Epithelial cell of esophagus (primary cell): ENCODE measurements at places on chromosomes 11 and 22.

DNA sequence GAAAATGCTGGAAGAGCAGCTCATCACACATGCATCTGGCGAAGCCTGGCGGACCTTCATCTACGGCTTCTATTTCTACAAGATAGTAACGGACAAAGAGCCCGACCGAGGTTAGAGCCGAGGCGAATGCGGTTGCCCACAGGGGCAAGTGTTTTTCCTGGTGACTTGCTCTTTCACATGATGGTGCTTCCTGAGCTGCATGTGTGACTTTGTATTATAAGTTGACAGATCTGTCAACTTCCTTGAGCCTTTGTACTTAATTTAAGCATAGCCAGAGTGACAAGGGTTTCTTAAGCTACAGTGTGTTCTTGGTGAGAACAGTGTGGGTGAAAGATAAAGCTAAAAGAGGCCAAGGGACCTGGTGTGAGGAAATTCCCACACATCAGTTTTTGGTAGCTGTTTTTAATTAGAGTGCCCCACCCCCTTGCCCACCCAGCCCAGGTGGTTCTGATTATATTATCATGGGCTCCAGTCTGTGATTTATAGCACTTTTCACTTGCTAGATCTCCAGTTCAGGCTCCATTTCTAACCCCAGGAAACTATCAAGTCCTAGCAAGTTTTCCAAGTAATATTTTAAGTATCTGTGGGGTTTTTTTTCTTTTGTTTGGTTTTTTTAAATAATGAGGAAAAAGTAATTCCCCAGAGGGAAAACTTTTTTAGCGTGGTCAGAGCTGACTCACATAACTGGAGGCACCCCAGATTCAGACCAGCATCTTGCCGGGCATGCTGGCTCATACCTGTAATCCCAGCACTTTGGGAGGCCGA, 68.0 kb upstream of the YWHAH start:
- peak; percentile 72 for DNase-seq

DNA sequence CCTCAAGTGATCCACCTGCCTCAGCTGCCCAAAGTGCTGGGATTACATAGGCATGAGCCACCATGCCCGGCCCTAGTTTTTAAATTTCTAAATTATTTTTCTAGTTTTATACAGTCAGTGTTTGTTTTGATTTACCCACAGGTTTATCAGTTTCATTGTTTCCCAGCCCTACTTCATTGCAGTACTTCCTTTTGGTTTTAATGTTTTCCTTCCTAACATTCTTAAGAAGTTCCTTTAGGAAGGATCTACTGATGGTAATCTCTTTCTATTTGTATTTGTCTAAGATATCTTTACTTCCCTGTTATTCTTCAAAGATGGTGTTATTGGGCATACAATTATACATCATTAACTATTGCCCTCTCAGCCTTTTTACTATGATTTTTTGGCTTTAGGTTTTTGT, 4.9 kb upstream of the EXT2 start:
- DNase-seq = no peak

DNA sequence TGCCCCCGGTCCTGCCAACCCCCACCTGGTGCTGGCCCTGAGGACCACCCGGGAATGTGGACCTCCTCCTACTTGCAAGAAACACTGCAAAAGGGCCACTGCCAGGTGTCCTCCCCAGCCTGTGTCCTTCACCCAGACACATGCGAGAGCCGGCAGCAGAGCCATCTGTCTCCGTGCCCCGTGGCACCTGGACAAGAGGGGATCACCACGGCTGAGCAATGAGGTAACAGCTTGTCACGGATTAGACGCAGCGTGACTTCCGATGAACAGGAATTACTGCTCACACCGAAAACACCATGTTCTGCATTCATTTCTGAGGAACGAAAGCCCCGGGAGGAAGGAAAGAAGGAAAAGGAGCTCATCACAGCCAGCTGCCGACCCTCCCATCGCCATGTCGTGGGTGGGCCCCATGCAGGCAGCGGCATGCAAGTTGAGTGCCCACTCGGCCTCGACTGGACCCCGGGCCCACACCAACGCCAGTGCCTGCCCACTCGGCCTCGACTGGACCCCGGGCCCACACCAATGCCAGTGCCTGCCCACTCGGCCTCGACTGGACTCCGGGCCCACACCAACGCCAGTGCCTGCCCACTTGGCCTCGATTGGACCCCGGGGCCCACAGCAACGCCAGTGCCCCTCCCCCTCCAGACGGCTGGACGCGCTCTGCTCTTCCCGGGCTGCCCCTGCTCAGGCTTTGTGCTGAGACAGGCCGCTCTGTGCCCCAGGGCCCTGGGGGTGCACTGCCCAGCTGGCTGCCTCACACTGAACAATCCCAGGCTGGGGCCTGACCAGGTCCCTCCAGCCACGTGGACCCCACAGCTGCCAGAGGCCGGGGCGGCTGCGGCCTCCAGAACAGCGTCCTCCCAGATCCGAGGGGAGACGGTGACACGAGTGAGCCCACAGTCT, 22.0 kb downstream of the CHID1 start:
- DNase-seq = no peak

DNA sequence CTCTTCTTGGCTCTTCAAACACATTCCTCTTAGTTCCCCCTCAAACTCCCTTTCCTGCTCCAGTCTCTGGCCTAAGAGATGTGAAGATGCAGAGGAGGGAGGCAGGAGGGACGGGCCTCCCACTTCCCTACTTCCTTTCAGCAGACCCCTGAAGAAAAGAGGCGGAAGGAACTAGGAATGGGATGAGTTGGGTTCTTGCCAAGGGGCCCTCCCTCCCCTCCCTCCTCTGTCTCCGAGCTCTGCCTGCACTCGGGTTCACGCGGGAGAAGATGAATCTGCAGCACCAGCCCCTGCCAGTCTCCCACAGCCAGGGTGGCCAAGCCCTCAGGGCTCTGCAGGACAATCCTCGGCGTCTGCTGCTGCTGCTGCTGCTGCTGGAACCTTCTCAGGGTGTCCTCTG, 24.3 kb upstream of the PKNOX2 start:
- DNase-seq = no peak

GRCh38 chr22:38700270-38700788, 414 bp downstream of the JOSD1 start:
- peak; percentile 73 for DNase-seq

DNA sequence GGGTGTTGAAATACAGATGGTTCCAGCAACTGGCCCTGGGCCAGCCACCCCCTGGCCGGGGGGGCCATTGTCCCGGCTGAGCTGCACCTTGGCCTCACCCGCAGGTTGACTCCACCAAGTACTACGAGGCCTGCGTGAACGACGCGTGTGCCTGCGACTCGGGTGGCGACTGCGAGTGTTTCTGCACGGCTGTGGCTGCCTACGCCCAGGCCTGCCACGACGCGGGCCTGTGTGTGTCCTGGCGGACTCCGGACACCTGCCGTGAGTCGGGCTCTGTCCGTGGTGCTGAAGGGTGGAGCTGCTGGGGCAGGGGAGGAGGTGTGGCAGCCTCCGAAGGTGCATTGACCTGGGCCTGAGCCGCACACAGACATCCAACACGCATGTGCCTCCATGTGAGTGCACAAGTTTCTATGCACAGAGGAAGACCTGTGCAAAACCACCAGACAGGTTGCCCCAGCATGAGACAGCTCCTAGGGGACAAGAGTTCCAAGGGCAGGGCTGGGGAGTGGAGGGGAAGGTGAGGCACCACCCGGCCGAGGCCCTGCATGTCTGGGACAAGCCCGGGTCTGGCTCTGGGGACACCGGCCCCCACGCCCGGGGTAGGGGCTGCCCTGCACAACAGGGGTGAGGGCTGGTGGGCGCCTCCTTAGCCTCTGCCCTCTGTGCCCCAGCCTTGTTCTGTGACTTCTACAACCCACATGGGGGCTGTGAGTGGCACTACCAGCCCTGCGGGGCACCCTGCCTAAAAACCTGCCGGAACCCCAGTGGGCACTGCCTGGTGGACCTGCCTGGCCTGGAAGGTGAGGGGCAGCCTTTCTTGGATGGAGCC, 16.1 kb downstream of the MUC5B start:
- peak; percentile 9 for DNase-seq

GRCh38 chr11:45285930-45286632, at the start of gene SYT13:
TSS of gene SYT13 (minus strand) at chr11:45286341. CDS start at chr11:45286207, 134 bp downstream.
- DNase-seq = no peak

- DNase-seq = no peak
Observed at GRCh38 chr11:1553808-1554594, 18.1 kb downstream of the DUSP8 start.

DNA sequence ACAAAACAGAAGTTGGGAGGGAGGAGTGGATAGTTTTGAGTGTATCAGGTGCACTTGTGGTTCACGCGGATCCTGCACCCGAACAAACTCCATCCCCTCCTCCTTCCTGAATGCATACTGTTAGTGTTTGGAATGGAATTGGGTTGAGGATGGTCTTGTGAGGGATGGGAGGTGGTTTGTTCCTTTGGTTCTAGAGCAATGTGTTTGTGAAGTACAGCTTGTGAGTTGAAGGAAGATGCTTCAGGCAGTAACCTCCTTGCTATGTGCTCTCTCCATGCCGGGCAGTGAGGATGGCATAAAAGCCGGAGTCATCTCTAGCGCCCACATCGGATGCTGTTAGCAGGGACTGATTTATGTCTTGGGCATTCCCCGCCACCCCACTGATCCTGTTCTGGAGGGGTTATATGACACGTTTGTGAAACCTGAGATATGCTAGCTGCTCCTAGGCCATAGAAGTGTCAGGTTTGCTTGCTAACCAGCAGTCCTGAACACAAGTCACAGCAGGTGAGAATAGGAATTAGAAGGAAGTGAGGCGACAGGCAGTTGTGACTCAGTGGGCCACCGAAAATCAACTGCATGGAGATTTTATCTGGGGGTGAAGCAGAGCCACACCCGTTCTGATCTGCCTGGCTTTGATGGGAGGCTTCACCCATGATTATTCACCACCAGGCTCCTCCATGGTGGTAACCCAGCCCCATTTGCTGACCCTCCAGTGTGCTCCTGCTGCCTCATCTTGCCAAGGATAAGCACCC, 2.2 kb downstream of the BCR start:
- peak; percentile 80 for DNase-seq

DNA sequence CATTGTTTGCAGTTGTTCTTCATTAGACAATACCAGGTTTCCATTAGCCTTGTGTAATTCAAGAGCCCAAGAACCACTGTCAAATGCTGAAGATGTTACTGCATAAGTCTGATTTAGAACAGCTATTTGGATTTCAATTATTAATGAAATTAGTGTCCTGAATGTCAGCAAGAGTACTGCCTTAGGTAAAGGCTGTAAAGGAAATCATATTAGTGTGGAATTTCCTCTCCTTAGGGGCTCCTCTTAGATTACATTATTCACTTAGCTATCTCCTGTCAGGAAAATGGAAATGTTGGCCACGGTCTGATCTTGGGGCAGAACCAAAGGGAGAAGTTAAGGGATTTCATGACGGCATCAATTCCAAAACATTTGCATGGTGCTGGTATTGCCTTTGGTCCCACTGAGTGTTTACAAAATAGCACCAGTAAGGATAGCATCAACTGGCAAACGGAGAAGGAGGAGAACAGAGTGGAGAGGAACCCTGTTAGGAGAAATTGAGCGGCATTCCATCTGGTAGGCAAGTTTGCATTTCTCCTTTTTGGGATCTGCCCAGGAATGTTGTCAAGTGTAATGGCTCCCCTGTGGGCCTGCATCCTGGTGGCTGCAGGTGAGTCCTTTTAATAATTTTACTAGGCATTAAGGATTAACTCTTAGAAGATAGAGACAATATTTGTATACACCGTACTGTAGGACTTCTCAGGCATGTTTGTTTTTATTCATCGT, at the start of gene HTR3B:
Gene HTR3B, plus strand, starts transcription at position 418 of the 723 bp plus-strand sequence. Its CDS starts 138 bp downstream, at position 556.
- DNase-seq = no peak

DNA sequence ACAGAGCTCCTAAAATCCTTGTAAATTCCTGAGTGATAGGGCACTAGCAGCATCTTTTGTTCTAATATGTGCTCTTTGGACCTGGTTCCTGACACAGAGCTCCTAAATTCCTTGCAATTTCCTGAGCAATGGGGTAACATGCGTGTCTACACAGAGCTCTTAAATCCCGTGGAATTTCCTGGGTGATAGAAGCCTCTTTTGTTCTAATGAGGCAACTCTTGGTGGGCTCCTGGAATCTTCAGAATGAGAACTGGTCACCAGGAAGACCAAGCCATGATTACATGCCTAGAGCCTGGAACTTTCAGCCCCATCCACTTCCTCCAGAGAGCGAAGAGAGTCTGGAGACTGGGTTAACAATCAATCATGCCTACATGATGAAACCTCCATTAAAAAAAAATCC, 19.0 kb downstream of the RSF1 start:
- DNase-seq = no peak

DNA sequence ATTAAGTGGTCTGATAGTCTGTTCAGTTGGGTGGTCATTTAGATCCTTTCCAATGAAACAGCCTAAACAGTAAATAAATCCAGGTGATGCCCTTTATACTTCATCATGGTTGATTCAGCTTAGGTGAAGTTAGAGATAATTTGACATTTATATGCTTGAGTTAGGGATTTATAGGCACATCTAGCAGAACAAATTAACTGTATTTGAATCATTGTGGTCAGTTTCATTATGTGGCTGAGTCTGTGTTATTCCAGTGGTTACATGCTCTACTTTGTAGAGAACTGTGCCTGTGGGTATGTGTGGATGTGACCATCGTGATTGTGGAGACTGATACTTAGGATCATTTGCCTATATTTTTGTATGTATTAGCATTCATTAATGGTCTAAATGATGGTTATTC, 194.6 kb downstream of the DDX10 start:
- no peak for DNase-seq

DNA sequence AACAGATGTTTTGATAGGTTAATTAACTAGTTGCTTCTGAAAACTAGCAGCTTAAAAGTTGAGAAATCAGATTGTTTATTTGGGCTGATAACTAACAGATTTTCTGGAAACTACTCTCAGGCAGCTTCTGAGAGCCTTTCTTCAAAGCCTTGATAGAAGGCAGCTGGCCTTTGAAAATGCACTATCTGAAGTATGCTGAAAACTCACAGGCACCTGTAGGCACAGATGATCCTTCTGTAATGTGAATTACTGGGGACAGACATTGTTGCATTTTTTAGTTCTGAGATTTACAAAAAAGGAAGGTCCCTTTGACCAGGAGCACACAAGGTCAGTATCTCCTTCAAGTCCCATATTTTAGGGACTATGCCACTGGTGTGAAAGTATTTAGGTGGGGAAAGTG, 460.8 kb upstream of the CNTN5 start:
- DNase-seq = no peak

DNA sequence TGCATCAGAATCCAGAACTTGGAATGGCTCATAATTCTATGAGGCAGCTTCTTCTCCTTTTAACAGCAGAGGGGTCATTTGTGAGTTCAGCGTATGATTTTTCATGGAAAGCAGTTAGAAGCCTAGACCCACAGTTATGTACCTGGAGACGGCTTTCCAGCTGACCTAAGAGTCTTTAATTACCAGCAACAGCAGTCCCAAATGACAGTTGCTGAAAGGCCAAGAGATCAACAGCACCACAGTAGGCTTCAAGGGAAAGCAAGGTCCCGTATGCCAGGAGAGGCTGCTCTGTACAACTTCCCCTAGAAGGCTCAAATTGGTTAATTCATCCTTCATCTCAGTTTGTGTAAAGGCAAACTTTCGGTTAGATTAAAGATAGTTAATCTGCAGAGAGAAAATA, 363.0 kb downstream of the SOX6 start:
- DNase-seq = no peak

DNA sequence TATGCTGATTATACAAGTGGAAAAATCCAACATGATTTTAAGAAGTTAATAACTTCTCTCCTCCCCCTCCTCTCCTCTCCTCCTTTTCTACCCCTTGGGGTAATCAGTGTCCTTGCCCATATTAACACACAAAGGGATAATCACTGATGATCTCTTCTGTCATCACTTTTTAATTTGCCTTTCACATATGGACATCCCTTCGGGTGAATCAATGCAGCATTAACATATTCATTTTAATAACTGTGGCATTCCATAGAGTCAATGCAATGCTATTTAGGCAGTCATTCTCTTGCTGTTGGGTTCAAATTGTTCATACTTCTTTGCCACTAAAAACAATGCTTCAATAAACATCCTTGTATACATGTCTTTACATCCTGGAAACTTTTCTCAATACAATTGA, 42.9 kb upstream of the GLYATL2 start:
- no peak for DNase-seq
